ENCODE measurements at places on chromosomes 6 and 20.
A peak's percentile ranks its signal among the peaks of the same experiment; 100 is the strongest.

- DNase-seq = no peak
These were observed 43.9 kb upstream of the QKI start for GRCh38 chr6:163370464-163371117.

GRCh38 chr6:74631564-74631963, 574.3 kb downstream of the COL12A1 start:
- DNase-seq = no peak

- no peak for DNase-seq
These were observed 10.2 kb upstream of the KIF16B start for GRCh38 chr20:16583474-16583873.

GRCh38 chr6:48747040-48747439, 636.0 kb upstream of the PTCHD4 start:
- DNase-seq = no peak

GRCh38 chr20:51023617-51024155, 779 bp upstream of the KCNG1 start:
- no peak for DNase-seq

DNA sequence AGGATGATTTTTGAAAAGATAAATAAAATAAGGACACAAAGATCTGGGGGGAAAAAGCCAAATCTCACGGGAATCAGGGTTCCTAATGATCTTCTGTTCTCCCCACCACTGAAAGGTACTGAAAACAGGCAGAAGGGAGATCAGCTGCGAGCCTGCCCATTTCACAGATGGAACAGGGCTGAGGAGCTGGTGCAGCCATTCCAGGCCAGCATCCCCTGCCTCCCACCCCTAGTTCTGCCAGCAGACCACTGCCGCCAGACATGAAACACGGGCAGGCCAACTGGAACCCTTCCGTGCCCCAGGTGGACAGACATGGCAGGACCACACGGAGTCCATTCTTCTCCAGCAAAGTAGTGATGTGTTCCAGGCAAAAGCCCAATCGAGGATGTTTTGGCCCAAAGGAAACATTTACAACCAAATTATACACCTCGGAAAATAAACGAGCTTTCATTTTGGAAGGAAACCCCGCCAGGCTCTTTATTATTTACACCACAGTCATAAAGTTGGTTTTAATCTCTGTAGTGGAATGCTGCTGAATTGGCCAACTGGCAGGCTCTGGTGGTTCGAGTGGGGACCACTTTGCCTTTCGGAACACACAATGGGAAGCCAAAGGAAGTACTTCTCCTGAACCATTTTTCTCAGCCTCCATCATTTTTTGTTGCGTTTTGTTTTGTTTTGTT, 28.2 kb downstream of the ISM1 start:
- no peak for DNase-seq

- no peak for DNase-seq
These were observed 63.2 kb downstream of the SLC24A3 start for GRCh38 chr20:19275630-19276071.

- no peak for DNase-seq
These were observed 265.9 kb downstream of the BMP7 start for GRCh38 chr20:57000441-57000968.

DNA sequence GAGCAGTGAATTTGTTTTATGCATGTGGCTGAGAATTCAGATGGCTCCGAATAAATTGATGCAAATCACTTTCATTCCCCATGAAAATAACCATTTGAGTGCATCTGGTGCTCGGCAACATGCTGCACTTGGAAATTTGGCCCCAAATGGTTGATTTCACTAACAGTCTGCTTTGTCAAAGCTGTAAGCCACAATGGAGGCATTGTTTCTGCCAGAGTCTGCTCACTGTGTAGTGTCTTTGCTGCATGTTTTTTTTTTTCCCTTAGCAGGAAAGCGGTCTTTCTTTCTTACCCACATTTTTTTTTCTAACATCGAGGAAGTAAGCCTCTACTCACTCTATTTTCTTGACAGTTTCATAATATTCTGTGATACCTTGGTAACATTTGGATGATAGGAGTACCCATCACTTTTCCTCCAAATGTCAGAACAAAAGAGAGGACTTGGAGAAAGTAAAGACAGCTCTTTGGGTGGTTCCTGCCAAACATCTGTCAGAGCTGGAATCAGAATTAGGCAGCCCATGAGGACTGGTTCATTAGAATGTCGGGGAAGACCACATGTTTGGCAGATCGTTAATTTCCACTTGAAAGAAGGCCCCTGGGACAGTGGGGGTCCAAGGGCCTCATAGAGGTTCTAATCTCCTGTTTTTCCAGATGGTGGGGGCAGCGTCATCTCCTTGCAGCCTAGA, 149.5 kb downstream of the DOK5 start:
- DNase-seq = no peak

DNA sequence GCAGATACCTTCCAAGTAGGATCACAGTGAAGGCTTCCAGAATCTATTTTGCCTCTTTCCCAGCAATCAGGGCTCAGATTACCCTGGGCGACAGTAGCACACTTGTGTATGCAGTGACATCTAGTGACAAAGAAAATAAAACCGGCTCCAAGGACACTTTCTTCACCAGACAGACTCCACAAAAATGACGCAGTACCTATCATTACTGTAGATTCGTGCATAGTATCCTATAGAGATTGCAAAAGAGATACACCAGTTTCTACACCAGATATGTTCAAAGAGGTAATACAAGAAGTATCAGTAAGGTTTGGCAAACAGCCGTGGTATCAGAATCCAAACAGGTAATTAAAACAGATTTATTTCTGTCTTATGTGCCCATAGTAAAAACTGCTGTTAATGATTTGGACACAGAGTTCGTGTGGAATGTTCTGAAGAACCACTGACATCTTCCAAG, 600.4 kb upstream of the JAG1 start:
- DNase-seq = peak; percentile 44

- DNase-seq = no peak
These were observed 116.5 kb upstream of the MAP3K7 start for GRCh38 chr6:90703336-90703735.

- no peak for DNase-seq
These were observed at the start of gene CPXM1 for GRCh38 chr20:2800521-2801285. TSS of gene CPXM1 (minus strand) at chr20:2800627. CDS start at chr20:2800572, 55 bp downstream.

DNA sequence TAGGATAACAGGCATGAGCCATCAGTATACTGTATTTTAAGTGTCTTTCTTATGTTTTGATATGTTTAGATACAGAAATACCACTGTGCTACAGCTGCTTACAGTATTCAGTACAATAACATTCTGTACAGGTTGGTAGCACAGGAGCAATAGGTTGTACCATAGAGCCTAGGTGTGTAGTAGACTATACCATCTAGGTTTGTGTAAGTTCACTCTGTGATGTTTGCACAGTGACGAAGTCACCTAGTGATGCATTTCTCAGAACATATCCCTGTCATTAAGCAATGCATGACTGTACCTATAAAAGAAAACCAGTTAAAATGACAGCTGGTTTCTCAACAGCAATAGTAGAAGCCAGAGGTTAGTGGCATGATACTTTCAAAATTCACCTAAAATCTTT, 3.0 kb upstream of the ZBTB24 start:
- DNase-seq = no peak

- DNase-seq = no peak
These were observed 99.1 kb downstream of the GJA10 start for GRCh38 chr6:89993411-89993810.

DNA sequence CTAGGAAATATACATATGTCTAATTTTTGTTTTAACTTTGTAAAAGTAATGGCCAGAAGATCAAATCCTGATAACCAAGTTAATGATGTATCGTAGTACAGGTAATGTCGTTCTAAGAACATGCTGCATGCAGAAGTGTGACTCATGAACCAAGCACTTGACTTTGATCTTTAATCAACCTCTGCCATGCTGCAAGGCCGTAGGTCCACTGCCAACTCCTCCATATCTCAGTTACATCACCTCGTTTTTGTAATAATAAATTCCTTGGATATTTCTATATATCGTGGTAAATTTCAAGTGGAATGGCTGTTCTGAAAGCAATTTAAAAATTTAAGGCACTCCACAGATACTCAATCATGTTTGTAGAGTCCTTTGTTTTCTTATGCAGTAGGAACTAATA, 771.7 kb downstream of the EPHA7 start:
- DNase-seq = no peak

GRCh38 chr6:3263096-3263495, 4.3 kb downstream of the PSMG4 start:
- no peak for DNase-seq

- no peak for DNase-seq
These were observed 2.4 kb downstream of the NUS1 start for GRCh38 chr6:117677553-117678141.
